Activated CD8-positive, alpha-beta memory T cell treated with anti-CD3 and anti-CD28 coated beads, Interleukin-2, amount 50 U/mL, for 48 hours (primary cell): ENCODE measurements at places on chromosomes 5 and 9.

- no peak for DNase-seq
Measured at GRCh38 chr5:27434335-27434734, 395.9 kb upstream of the CDH9 start.

DNA sequence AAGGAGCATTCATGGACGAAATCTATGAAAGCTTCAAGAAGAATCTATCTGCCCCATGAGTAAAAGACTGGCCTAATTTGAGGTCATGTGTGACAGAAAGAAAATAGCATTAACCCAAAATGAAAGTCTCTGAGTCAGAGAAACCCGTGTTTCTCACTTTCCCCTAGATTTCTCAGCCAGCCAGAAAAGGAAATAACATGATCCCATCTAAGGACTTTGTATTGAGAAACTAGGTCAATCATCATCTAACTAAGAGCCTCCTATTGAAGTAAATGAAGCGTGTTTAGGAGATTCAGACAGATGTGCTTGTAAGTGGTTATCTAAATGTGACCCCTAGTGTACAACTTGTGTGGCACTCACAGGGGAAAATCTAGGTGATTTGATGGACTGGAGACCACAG lies 77.3 kb upstream of the ZNF366 start:
- DNase-seq = no peak

DNA sequence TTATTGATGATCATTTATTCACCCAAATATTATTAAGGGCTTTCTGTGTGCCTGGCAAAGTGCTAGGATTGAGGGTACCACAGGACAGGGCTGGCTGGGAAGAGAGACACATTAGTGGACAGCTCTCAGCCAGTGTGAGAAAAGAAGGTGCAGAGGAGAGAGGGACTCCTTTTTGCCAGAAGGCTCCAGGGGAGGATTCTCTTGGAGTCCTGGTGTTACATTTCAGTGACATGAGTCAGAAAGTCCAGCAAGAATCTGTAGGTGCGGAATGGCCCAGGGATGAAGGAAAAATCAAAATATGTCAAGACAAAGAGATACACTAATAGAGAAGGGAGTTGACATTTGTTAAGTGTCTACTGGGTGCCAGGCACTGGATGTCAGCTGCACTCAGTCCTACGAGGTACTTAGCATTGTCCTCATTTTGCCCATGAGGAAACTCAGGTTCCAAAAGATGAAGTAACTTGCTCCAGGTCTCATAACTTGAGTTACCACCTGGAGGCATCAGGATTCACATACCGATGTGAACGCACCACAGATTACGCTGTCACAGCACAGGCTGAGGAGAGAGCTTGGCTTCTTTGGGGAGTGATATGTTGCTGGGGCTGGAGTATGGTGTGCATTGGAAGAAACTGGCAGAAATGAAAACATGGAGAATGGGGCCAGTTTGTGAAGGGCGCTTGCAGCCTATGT lies 60.5 kb downstream of the RASGRF2 start:
- DNase-seq = no peak

DNA sequence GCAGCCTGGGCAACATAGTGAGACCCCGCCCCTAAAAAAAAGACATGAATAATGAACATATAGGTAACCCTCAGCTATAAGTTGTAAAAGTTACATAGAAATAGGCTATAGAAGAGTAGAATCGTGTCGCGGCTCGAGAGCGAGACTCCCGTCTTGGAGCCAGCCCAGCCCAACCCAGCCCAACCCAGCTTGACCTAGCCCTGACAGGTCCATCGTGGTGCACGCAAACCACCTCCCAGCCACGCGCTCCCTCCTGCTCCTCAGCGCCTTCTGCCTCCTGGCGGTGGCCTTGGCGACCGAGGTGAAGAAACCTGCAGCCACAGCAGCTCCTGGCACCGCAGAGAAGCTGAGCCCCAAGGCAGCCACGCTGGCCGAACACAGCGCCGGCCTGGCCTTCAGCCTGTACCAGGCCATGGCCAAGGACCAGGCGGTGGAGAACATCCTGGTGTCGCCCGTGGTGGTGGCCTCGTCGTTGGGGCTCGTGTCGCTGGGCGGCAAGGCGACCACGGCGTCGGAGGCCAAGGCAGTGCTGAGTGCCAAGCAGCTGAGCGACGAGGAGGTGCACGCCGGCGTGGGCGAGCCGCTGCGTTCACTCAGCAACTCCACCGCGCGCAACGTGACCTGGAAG lies 10.8 kb downstream of the KIF24 start:
- no peak for DNase-seq

GRCh38 chr5:44869928-44870327 lies 61.2 kb downstream of the MRPS30 start:
- no peak for DNase-seq

DNA sequence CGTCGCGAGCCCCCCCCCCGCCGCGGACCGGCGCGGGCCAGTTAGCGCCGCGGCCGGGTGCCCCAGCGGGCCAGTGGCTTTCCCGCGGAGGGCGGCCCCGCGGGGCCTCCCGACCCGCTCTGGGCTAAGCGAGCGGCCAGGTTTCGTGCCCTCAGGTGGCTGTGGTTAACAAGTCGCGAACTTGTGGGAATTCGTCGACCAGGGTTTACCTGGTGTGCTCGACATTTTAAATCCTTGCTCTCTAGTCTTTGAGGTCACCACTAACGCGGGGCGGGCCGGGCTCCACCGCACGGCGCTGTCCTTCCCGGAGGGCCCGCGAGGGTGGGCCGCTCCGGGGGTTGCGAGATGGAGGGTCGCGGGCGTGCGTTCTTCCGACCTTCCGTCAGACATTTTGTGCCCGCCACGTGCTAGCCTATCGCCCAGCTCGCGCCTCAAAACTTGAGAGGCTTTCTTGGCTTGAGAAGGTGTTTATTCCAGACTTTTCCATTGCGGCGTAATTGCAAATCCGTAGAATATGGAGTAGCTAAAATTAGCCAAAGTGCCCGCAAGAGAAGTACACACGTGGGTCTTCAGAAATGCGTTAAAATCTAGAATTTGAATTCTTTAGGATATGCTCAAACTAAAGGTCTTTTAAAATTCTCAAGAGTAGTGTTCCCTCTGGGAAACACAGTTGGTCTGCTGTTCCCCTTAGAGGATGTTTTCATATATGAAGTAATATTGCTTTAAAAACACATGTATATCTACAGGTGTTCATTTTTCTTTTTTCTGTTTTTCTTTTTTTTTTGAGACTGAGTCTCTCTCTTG lies 2.1 kb downstream of the ANP32B start:
- no peak for DNase-seq

- no peak for DNase-seq
Measured at GRCh38 chr9:89295400-89295799, 15.6 kb upstream of the CKS2 start.

GRCh38 chr5:64685866-64686265 lies 4.4 kb upstream of the SHISAL2B start:
- DNase-seq = no peak

DNA sequence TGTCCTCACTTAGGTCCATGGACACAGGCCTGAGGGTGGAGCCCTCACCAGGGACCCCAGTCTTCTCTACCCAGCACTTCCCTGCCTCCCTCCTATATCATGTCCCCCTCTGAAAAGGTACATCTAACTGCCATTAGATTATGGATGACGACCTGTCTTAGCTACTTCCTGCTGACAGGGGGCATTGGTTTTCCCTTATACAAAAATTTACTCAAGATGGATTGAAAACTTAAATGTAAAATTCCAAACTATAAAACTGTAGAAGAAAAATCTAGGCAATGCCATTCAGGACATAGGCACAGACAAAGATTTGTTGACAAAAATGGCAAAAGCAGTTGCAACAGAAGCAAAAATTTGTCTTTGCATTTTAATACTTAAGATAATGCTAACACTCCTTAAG lies 623.2 kb upstream of the FAM174A start:
- no peak for DNase-seq

- no peak for DNase-seq
Measured at GRCh38 chr5:20041326-20042274, 53.6 kb upstream of the CDH18 start.

DNA sequence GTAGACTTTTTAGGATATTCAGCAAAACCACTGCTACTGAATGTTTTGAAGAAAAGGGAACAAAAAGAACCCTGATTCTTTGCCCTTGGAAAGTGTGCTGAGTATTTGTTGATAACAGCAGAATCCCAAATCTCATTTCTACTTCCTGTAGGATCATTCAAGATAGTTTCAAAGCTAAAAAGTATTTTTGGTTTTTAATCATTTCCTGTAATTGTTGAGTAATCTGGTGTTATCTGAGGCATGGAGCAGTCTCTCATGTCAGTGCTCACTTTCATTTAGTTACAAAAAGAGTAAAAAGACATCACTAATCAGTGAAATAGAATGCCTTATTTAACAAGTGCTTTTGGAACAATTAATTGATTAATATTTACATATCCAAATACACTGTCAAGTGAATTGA lies 56.1 kb downstream of the ITGA2 start:
- DNase-seq = no peak

- DNase-seq = no peak
Measured at GRCh38 chr9:121756474-121757280, 105.2 kb downstream of the DAB2IP start.

DNA sequence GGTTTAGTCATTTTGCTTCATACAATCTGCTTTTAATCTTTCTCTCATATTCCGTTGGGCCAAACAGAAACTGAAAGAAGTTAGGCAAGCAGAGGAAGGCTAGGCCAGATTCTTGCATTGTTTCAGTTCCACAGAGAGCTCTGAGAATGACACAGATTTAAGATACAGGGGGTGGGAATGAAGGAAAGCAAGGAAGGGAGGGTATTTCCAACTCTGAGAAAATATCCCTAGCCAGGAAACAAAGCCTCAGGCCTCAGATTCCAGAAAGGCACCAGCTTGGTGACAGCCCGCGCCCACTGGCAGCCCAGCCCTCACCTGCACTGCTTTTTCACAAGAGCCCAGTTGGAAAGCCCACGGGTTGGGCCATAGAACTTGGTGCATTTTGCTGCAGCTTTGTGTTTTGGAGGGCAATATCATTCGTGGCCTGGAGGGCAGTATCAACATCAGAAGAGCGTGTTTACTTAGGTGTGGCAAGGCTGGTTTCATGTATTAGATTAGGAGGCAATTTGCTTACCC lies 63.5 kb downstream of the ENC1 start:
- no peak for DNase-seq

GRCh38 chr9:71279151-71279739 lies 157.8 kb upstream of the TRPM3 start:
- no peak for DNase-seq

DNA sequence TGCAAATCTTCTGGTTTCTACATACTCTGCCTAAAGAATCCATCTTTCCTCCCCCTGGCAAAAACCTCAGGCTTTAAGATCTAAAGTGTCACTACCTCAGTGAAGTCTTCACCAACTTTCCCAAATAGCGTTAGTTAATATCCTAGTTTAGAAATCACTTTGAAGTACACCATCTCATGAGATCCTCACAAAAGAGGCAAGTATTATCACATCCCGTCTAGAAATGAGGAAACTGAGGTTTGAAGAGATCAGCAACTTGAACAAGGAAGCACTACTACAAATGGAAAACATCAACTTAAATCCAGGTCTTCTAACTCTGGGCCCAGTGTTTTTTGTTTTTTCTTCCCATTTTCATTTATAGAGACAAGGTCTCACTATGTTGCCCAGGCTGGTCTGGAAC lies 4.6 kb downstream of the AP3B1 start:
- no peak for DNase-seq

DNA sequence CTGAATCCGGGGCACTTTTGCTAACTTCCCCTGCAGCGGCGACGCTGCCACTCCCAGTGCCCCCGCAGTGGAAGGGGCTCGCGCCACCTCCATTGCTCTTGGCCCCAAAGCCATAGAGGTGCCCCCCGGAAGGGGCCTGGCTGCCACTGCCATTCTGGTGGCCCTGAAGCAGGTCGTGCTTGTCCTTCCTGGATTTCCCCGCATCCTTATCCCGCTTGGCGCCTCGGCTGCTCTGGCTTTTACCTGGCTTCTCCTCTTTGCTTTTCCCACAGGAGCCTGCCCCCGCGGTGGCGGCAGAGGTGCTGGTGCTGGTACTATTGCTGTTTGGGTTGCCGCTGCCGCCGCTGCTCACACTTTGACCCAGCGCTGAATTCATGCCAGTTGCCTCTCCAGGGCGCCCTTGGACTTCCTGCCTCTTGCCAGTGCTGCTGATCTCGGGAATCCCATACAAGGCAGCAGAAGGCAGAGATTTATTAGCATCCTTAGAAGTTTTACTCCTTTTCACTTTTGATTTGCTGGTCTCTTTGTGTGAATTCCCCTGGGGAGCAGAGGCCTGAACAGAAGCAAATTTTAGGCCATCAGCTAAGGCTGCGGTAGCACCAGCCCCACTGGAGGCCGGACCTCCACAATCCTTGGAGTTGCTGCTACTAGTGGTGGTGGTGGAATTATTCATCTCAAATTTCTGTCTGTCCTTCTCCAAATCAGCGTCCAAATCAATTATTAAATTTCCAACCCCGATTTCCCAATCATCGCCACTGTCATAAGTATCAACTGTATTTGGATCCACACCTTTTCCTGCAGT lies 2.1 kb downstream of the ZNF608 start:
- no peak for DNase-seq
